Lower lobe of right lung (tissue), 2 donors: ENCODE measurements at places on chromosomes 7 and 10. TPM values are rescaled to one million over a fixed set of nuclear protein-coding genes. Genes with fewer than 3 reads are reported as not detected.
A peak's percentile ranks its signal among the peaks of the same experiment; 100 is the strongest.

DNA sequence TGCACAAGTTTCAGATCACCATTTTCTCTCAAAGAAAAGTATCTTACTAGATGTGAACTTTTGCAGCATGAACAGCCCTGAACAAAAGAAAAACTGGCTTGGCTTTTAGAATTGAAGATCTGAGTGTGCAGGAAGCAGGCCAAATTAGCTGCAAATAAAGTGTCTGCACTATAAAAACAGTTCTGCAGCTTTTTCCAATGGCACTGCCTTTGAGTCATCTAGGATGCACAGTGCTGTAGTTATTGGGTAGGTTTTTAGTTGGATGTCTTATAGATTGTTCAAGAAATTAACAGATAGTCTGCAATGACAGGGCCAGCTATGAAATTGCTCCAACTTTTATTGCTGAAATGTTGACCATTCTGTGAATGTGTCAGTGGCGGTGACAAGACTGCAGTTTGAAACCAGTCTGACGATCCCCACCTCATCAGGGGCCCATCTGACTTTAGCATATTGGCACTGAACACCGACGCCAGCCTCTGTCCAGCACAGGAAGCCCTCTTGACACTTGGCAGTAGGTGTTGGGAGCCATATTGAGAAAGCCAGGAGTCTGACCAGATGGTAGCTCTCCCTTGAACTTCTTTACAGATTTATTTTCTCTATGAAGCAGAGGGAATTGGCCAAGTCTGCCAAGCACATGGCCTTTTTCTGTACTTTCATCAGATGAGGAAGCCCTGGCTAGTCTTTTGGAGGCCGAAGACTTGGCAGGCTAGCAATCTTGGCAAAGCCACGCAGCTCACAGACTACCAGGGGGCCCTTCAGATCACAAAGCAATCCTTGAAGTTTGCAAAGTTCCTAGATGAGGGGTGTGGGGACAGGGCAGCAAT is 490.6 kb downstream of the NEBL start:
- H3K4me3 ChIP-seq = no peak overlapping the region
- no peaks in the 10 kb centered on the region for H3K27me3 ChIP-seq
- no peak overlapping the region for H3K27ac ChIP-seq
- no peaks in the 10 kb centered on the region for H3K4me1 ChIP-seq
- no peaks in the 10 kb centered on the region for H3K36me3 ChIP-seq

LIPN gene
- 1.6 TPM for total RNA-seq

GIGYF1 gene
- total RNA-seq = 53.4 TPM

DNA sequence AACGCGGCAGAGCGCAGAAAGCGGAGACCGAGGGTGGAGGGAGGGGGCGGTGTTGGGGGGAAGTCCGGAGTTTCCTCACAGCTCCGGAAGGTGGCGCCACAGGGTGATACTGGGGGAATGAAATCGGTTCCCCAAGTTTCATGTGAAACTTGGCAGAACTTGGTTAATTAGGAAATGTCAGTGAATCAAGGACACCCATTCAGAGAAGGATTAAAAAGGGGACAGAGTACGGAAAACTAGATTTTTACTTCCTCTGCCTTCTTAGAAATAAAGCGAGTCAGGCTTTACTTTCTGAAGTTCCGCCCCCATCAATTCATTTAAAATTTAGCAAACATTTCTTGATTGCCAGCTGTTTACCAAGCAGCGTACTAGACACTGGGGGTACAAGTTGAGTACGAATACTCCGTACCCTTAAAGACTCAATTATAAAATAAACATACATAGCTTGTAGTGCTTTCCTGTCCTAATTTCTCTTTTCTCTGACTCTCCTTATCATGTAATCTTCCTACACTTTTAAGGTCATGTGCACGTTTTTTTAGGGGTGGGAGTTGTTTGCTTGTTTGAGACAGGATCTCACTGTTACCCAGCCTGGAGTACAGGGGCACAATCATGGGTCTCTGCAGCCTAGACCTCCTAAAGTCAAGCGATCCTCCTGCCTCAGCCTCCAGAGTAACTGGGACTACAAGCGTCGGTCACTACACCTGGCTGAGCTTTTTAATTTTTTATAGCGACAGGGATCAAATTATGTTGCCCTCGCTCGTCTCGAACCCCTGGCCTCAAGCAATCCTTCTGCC is 644 bp upstream of the ABI1 start:
- H3K4me3 ChIP-seq = peak overlapping the region; percentile 99
- no peaks in the 10 kb centered on the region for H3K36me3 ChIP-seq
- peaks cover 28% of the 10 kb centered on the region for H3K4me1 ChIP-seq
- DNase-seq = no peak
- no peaks in the 10 kb centered on the region for H3K27me3 ChIP-seq
- no peak overlapping the region for H3K27ac ChIP-seq

GNGT1 gene
- total RNA-seq = not detected

GRCh38 chr7:1748839-1749173 is 78.7 kb downstream of the ELFN1 start:
- H3K4me3 ChIP-seq = no peak overlapping the region
- H3K36me3 ChIP-seq = no peaks in the 10 kb centered on the region
- DNase-seq = no peak
- H3K27ac ChIP-seq = no peak overlapping the region
- no peaks in the 10 kb centered on the region for H3K4me1 ChIP-seq

GRCh38 chr10:5625992-5626777 is 40.2 kb downstream of the ASB13 start:
- DNase-seq = no peak
- H3K4me1 ChIP-seq = peaks cover 9% of the 10 kb centered on the region
- no peaks in the 10 kb centered on the region for H3K27me3 ChIP-seq
- no peak overlapping the region for H3K4me3 ChIP-seq
- H3K27ac ChIP-seq = no peak overlapping the region
- no peaks in the 10 kb centered on the region for H3K36me3 ChIP-seq

CLEC2L gene
- total RNA-seq = not detected

HIBADH gene
- 27.1 TPM for total RNA-seq

GRCh38 chr7:107971100-107971499 is 31.9 kb downstream of the LAMB1 start:
- peak overlapping the region; percentile 42 for H3K27ac ChIP-seq
- no peaks in the 10 kb centered on the region for H3K27me3 ChIP-seq
- H3K4me3 ChIP-seq = no peak overlapping the region
- H3K4me1 ChIP-seq = peaks cover 43% of the 10 kb centered on the region

DNA sequence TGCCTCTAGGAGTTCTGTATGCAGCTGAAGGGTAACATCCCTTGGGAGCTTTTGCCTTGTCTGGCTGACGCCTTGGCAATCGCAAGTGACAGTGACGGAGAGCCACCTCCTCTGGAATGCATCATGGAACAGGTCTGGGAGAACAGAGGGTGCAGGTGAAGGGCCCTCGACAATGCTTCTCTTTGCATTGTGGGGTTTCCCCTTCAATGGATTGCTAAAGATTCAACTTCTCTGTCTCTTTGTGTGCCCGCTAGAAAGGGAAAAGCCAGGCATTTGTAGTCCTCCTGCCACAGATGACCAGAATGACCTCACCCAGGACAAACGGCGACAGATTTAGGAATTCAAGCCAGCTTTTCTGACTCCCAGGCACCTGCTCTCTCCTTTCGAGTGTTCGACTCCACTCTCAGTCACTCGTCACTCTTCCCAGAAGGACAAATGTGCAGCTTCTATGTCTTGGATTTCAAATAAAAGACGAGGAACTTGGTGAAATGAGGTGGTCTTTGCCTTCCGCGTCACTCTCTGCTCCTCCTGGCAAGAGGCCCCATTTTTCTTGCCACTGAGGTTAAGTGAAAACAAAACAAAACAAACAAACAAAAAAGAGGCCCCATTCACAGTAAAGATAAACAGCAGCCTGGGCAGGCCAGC is 26.1 kb downstream of the IL2RA start:
- no peak for DNase-seq
- H3K27ac ChIP-seq = no peak overlapping the region
- no peak overlapping the region for H3K4me3 ChIP-seq

DNA sequence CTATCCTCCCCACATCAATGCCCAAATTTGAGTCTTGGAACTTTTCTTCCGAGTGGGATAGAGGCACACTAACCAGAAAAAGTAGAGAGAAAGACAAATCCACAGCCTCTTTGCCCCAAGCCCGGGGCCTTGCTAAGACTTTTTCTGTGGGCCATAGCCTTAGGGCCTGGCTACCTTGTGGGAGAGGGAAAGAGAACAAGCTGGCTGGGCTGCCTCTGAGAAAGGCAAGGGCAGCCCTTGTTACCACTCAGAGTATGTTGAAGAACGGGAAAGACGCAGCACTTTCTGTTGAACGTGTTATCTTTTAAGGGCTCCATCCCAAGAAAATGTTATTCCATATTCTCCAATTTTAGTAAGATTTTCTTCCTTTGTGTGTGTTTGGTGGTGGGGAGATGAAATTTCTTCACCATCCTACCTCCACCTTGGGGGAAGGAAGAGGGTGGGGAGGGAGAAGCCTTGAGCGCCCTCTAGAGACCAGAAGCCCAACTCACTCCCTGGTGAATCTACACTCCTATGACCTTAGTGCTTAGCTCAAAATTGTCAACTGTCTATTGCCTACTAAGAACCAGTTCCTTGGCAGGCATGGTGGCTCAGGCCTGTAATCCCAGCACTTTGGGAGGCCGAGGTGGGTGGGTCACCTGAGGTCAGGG is 3.9 kb upstream of the NRF1 start:
- no peaks in the 10 kb centered on the region for H3K27me3 ChIP-seq
- no peak for DNase-seq
- no peaks in the 10 kb centered on the region for H3K36me3 ChIP-seq
- no peak overlapping the region for H3K27ac ChIP-seq
- peaks cover 19% of the 10 kb centered on the region for H3K4me1 ChIP-seq

DNA sequence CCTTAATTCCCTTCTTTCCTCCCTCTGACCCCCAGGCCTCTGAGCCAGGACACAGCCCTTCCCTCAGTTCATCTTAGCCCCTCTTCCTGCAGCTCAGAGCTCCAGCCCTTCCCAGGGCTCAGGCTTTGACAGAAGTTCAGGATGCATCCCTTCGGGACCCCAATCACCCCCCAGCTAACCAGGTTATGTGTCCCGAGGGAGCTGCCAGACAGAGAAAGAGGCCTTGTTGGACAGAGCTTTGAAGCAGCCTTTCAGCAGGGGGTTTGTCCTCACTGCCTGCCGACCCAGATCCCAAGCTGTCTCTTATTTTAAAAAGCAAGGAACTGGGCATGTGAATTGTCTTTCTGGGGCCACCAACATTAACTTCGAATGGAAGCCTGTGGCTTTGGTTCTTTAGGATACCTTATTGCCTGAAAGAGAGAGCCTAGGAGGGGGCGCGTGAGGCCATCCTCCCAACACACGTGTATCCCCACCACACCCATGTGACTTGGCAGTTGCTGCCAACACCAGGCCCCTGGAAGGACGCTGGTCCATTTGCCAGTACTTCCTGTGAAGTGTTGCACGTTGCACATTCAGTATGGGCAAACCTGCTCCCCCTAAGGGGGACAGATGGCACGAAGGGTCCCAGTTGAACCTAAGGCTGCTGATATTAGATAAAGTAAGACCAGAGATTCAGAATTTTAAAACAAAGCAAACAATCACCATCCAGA is 858 bp downstream of the CCDC136 start:
- no peak overlapping the region for H3K4me3 ChIP-seq
- H3K27ac ChIP-seq = no peak overlapping the region
- H3K4me1 ChIP-seq = peaks cover 14% of the 10 kb centered on the region

DNA sequence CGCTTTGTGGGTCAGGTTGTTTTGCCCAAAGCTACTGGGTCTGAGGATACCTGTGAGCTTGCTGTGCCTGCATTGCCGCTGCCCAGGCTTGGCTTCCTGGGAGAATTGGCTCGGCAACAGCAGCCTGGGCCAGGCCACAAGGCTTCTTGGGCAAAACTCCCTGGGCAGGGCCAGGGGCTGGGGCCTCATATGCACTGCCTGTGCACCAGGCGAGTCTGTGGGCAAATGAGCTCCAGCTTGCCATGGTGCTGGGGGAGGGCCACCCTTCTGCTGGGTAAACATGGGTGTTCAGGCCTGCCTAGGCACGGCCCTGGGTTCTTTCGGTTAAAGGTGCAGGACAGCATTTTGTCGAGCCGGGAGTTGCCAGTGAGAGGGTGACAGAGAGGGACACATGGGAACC is 19.4 kb downstream of the ZMIZ1 start:
- no peaks in the 10 kb centered on the region for H3K36me3 ChIP-seq
- DNase-seq = peak; percentile 79
- H3K27ac ChIP-seq = peak overlapping the region; percentile 42
- no peak overlapping the region for H3K4me3 ChIP-seq

BHLHA15 gene
- 1.2 TPM for total RNA-seq

- H3K4me3 ChIP-seq = no peak overlapping the region
- peak; percentile 55 for DNase-seq
- peaks cover 4% of the 10 kb centered on the region for H3K4me1 ChIP-seq
- peaks cover 85% of the 10 kb centered on the region for H3K27me3 ChIP-seq
- H3K27ac ChIP-seq = no peak overlapping the region
- no peaks in the 10 kb centered on the region for H3K36me3 ChIP-seq
These were observed 74.4 kb upstream of the PAX2 start for GRCh38 chr10:100670828-100671479.

DNA sequence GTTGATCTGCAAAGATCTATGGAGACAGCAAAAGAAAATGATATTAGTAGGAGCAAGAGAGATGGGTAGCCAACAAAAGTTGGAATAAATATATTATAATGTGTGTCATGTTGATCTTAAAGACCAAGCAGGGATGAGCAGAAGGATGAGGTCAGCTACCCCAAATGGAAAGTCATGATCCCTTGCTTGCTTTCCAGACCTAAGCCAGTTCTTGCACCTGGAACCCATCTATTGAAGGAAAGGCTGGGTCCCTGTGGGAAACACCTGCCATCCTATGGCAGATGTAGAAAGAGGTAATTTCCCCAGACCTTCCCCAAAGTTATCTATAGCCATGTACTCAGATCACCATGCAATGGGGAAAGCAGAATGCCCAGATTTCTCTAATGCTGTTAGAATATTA is 52.5 kb downstream of the LYZL2 start:
- H3K36me3 ChIP-seq = no peaks in the 10 kb centered on the region
- no peak overlapping the region for H3K4me3 ChIP-seq
- H3K4me1 ChIP-seq = peaks cover 7% of the 10 kb centered on the region
- H3K27ac ChIP-seq = no peak overlapping the region
- H3K27me3 ChIP-seq = no peaks in the 10 kb centered on the region
- DNase-seq = no peak

DNA sequence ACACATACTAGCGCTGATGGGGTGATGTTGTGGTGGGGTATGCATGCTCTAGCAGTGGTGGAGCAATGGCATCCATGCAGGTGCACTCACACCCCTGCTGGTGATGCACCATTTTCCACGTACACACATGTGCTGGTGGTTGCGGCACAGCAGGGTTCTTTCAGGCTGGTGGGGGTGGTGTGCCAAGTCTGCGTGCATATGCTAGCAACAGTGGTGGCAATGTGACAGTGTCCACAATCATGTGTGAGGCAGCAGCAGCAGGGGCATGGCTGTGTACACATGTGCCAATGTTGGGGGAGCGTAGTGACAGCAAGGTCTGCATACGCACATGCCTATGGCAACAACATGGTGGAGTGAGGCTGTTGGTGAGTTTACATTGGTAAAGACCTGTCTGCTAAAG is 148.1 kb downstream of the ZWINT start:
- no peaks in the 10 kb centered on the region for H3K27me3 ChIP-seq
- no peaks in the 10 kb centered on the region for H3K36me3 ChIP-seq
- no peaks in the 10 kb centered on the region for H3K4me1 ChIP-seq
- DNase-seq = peak; percentile 24
- H3K27ac ChIP-seq = no peak overlapping the region
- no peak overlapping the region for H3K4me3 ChIP-seq

DNA sequence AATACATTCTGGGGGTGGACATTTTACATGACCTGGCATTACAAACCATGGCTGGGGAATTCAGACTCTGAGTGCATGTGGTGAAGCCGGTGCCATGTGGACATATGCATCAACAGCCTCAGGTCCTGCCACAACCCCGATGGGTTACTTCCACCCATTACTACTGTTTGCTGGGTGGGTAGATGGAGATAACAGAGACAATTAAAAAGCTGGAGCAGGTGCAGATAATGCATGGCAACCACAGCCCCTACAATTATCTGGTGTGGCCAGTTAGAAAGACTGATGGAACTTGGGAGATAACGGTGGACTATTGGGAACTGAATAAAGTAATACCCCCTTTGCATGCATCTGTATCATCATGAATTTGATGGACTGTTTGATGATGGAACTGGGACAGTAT is 21.6 kb upstream of the ADAMTS14 start:
- no peak overlapping the region for H3K27ac ChIP-seq

ADRB1 gene
- total RNA-seq = 35.6 TPM
